ENCODE measurements at places on chromosomes 3 and 15.

DNA sequence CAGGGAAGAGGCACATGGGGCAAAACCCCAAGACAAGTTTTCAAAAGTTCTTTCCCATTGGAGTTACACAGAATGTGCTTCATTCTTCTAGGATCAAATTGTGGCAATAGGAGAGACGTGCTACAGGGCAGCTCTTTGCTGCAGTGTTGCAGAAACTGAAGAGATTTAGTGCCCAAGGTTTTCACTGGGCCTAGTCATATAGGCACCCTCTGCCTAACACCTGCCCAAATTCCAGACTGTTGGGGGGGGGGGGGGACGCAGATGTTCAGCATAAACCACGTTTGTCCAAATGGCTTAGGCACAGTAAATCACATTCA is 346.8 kb upstream of the ZNF717 start:
- no peak for DNase-seq

- no peak for DNase-seq
Observed at GRCh38 chr15:72195101-72195511, 2.5 kb downstream of the GRAMD2A start.

DNA sequence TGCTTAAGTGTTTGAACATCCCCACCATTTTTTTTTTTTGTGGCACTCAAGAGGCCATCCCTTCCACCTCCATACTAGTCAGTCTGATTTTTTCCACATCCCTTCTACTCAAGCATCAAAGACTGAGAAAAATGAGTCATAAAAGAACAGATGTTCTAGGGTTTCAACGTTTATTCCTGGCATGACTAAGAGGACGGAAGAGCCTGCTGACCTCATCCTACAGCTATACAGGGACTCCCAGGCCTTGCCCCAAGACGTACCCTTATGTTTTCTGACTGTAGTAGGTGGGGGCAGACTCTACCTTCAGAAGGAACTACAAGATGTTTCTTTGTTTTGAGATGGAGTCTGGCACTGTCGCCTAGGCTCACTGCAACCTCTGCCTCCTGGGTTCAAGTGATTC is 3.3 kb upstream of the ITPKA start:
- DNase-seq = no peak

GRCh38 chr3:79986338-79986737 is 218.5 kb upstream of the ROBO1 start:
- no peak for DNase-seq

- DNase-seq = peak; percentile 37
Observed at GRCh38 chr3:158731486-158731885, 771 bp downstream of the RARRES1 start.

- DNase-seq = no peak
Observed at GRCh38 chr3:104514776-104515175, 851.9 kb upstream of the ALCAM start.

DNA sequence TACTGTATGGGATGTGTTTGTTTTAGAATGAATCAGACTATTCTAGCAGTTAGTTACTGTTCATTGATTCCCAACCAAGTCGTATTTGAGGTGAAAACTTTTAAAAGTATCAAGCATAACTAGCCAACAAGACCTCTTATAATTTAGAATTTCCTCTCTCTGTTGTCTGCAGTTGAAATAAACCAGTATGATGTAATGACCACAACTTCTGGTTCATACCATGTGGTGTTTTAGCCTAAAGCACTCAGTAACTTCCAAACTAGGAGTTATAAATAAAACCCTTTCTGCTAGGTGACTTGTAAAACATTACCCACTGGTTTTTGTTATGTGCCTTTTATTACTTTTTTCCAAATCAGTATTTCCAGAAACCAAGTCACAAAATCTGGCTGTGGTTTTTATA is 19.8 kb upstream of the P2RY12 start:
- no peak for DNase-seq

DNA sequence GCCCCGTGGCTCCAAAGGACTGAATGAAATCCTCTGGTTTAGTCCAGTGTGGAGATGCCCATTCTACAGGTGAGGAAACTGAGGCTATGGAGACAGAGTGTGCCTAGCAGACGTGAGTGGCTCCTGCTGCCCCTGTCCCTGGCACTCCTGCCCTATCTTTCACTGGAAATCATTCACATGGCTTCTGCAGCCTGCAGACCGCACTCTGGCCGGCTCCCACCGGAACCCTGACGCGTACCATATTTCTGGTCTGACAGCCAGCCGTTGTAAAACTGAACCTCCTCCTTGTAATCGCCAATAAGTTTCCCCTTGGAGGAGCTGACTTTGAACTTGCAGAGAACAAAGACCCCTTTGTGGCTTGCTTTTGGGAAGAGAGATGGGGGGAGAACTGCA is 136.5 kb downstream of the CHSY1 start:
- no peak for DNase-seq

- no peak for DNase-seq
Observed at GRCh38 chr3:21533002-21533401, 218.0 kb downstream of the ZNF385D start.

DNA sequence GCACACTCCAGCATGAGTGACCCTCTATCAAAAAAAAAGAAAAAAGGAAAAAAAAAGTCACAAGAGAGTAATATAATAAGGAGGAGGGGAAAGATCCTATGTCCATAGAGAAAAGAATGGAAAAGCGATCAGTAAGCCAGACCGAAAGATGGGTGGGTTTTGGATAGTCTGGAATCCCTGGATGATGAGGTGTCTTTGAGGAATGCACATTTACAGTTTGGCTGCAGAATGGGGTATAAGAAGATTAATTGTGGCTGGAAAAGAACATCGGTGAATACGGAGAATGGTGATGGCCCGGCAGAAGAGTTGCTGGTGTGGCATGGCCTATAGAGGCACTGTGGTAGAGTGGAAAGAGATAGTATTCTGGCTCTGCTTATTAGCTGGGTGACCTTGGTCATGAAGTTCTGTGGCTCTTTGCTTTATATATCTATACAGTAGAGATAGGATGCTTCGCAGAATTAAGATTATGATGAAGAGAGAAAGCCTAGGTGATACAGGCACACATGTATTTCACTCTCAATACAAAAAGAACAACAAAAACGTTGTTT is 187.9 kb downstream of the AKAP13 start:
- no peak for DNase-seq

GRCh38 chr3:114033721-114034120 is 22.6 kb downstream of the CCDC191 start:
- no peak for DNase-seq

DNA sequence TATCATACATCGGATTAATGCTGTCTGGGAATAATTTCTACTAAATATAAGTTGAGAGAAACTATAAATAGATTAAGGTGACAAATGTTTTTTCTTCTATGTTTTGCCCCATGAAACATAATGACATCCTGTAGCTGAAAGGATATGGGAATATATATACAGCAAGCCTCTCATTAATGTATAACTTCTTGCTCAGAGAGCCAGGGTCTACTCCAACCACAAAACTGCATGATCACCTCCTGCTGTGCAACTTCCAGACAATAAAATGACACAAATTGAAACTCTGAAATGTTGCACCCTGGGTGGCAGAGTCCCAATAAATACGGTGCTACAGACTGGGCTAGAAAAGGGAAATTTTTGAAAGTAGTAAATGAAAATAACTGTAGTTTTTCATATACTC is 571.9 kb upstream of the CBLB start:
- DNase-seq = no peak

- no peak for DNase-seq
Observed at GRCh38 chr15:56817321-56818080, 84.2 kb upstream of the ZNF280D start.

DNA sequence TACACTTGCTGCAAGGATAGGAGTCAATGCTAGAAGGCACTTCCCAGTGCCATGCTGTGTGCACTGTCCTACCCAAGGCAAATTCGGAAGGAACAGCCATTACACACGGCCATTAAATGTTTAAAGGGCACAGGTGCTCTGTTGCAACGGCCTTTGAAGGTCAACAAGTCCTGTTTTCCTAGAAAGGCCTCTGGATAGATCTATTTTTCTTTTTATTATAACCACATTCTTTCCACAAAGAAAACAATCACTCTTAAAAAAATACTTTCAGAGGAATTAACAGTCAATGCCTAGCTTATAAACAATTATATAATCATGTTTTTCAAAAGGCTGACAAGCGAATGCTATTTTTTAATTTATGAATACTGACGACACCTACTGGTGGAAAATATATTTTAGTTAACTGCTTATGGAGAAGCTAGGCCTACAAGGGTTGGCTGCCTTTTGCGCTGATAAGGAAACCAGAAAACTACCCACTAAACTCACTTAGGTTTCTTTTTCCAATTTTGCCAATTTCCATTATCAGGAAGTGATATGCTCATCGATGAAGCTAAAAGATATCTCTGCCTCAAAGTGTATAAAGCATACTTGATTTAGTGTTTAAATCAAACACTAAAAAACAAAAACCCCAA is 2.4 kb downstream of the ARHGEF3 start:
- DNase-seq = peak; percentile 54

- no peak for DNase-seq
Observed at GRCh38 chr3:161890147-161890625, 393.6 kb downstream of the OTOL1 start.

DNA sequence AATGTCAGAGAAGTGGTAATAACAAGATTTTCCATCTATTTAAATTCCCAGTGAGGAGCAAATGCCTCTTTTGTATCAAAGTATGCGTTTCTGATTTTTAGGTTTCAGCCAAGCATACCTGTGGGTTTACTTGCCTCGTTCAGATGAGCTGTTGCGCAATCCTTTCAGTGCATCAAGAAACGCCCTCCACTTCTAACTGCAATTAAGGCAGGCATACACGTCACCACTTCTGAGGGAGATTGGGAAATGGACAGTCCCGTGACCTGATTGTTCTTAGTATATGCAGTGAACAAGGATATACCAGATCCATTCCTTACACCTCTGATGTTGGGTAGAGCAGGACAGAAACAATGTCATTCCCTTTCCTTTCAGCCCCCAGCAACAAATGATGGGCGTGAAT is 219.0 kb downstream of the ITPR1 start:
- no peak for DNase-seq

- DNase-seq = no peak
Observed at GRCh38 chr15:70072479-70072878, 25.2 kb downstream of the TLE3 start.

DNA sequence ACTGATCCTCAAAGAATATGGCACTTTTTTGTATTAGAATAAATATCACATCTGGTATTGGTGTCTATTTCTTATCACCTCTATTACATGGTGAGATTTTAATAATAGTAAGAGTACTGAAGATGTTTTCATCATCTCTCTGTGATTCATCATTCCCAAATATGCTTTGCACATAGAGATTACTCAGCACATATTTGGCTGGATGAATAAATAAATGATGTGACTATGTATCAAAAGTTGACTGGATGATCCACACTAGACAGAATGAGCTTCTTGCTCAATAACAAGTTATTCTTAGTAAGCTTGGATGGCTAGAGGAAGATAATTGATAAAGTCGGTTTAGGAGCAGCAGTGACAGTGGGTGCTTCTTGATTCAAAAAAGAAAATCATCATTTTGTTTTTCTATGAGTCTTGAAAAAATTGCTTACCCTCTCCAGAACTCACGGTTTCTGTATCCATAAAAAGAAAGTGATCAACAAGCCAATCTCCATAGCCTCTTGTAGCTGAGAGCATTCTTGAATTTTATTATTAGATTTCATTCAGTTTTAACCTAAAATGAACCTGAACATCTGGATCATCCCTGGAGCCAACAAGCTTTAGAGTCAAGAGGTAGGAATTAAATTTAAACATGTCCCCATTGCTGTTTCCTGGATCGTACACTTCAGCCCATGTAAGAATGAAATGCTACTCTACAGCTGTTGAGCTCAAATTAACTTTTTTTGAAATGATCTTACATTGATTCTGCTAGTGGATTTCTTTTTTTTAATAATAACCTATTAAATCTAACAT is 104.8 kb upstream of the OSTN start:
- DNase-seq = no peak

GRCh38 chr15:23503980-23504379 is 56.9 kb upstream of the GOLGA6L2 start:
- DNase-seq = peak; percentile 97

- peak; percentile 38 for DNase-seq
Observed at GRCh38 chr3:132231633-132232032, 85.6 kb upstream of the ACP3 start.

- no peak for DNase-seq
Observed at GRCh38 chr3:190728574-190729246, 133.8 kb downstream of the GMNC start.

DNA sequence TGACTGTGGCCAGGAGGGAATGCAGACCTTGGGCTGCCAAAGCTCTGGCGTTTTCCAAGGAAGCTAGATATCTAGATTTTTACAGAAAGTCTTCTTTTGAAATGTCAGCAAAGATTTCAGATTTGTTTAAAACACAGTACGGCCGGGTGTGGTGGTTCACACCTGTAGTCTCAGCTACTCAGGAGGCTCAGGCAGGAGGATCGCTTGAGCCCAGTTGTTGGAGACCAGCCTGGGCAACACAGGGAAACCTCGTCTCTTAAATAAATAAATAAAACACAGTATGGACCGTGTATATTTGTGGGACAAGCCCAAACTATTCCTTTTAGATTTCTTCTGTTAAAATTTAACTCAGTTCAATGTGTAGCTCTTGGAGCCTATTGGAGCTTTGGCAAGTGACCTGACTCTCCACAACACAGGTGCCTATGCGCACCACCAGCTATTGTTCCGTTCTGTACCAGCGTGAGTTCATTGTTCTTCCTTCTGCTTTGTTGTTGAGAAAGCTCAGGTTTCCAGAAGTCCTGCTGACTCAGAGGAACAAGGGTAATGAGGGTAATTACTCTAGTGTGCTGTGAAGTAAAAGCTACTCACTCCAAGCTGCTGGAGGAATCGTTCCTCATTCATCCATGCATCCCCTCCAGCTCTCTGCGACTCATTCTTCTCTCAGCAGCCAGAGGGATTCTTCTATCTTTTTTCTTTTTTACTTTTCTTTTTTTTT is 73.1 kb upstream of the SLC6A6 start:
- DNase-seq = peak; percentile 93

DNA sequence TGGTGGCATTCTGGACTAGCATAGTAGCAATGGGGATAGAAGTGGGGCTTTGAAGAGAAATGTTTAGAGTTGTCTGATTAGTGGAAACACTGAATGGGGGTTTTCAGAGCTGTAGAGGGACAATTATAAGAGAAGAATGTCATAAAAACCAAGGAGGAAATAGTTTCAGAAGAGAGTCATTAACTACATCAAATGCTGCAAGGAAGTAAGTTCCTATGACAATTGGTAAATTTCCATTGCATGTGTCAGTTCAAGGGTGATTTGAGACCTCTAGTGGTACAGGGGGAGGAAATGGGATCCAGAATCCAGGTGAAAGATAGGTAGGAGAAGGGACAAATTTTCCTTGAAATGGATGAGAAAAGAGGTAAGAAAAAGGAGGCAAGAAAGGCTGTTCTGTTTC is 68.3 kb upstream of the TBC1D5 start:
- no peak for DNase-seq

- DNase-seq = peak; percentile 51
Observed at GRCh38 chr15:64152507-64153387, 1.2 kb downstream of the SNX22 start.

DNA sequence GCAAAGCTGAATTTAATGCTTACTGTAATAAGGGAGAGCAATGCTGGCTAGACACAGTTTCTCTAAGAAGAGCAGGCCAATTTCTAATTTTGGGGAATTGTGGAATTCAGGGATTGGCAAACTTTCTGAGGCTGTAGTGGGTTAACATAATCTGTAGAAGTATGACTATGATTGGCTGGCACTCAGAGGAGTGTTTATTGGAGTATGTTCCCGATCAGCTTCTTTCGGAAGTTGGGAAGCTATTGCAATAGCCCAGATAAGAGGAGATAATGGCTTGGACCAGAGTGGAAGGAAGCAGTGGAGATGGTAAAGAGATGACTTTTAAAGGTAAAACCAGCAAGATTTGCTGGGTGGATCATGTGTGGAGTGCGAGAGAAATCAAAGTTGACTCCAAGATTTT is 19.4 kb downstream of the TMOD3 start:
- DNase-seq = no peak

- peak; percentile 40 for DNase-seq
Observed at GRCh38 chr15:90001683-90002427, 731 bp downstream of the ZNF710 start.

All from NCI-H146 (cell line).